ENCODE measurements at places on chromosomes 3 and 15.

DNA sequence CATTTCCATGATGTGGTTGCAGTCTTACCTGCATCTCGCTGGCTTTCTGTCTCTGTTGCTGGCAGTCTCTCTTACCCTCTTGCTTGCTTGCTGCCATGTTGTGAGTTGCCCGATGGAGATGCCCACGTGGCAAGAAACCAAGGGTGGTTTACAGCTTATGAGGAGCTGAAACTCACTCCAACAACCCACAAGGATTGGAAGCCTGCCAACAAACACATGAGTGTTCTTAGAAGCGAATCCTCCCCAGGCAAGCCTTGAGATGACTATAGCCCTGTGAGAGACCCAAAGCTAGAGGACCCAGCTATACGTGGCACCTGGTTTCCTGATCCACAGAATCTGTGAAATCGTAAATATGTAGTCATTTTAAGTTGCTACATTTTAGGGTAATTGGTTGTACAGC is 490.9 kb upstream of the ADAMTS9 start:
- DNase-seq = no peak

- DNase-seq = no peak
Measured at GRCh38 chr3:160330109-160330508, 68.9 kb downstream of the IFT80 start.

DNA sequence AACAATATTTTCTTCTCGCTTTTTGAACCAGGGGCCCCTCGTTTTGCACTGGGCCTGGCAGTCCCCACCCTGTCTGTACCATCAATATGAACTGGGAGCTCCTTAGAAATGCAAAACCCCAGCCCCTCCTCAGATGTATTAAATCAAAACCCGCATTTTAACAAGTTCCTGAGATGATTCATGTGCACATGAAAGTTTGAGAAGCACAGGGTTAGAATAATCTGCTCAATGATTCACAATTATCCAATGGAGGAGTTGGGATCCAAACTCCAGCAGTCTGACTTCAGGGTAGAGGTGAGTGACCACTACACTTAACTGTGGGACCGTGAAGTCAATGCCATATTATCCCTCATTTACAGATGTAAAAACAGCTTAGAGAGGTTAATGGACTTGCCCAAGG is 256.4 kb downstream of the IGSF11 start:
- no peak for DNase-seq

- DNase-seq = no peak
Measured at GRCh38 chr15:37135225-37135624, 34.9 kb upstream of the MEIS2 start.

DNA sequence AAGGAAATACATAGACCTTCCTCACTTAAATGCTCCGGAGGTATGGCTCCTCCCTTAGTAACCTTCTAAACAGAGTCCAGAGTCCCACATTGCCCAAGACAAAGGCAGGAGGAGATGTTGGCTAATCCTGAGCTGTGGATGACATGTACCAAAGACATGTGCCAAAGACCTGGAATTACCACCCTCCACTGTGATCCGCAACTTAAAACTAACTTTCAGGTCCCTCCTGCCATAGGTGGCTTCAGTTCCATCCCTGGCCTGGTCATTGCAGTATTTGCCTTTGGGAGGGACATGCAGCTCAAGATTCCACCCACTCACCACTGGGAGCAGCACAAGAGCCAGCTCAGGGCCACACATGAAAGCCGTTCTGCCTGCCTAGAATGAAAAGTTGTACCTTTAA is 28.0 kb downstream of the MYZAP start:
- DNase-seq = no peak

- DNase-seq = no peak
Measured at GRCh38 chr15:65409036-65409631, 13.6 kb downstream of the IGDCC4 start.
